ENCODE measurements at places on chromosomes 11 and 22. TPM values are rescaled to one million over a fixed set of nuclear protein-coding genes. Genes with fewer than 3 reads are reported as not detected.

NXPE4 gene
- total RNA-seq = not detected

RCN1 gene
- total RNA-seq = 290 TPM

DGKZ gene
- 30.0 TPM for total RNA-seq

COA4 gene
- total RNA-seq = 91.6 TPM

MN1 gene
- 0.47 TPM for total RNA-seq

C11orf52 gene
- total RNA-seq = 0.38 TPM
